Breast epithelium (tissue), 4 donors: ENCODE measurements at places on chromosomes 2 and 18.

DNA sequence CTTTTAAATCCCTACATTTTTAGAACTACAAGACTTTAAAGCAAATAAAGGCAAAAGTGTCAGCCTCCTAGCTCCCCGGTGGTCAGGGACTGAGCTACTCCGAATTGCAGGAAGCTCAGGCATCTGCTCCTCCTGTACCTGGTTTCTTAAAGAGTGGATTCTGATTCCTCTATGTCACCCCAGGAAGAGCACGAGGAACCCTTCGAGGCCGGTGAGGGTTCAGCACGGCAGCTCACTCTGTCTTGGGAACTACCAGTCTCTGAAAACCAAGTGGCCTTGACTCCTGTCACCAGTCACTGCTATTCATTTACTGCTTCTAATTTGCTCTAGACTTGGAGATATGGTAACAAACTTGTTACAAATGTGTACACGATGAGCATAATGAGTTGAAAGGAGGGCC, 2.3 kb downstream of the PER2 start:
- no peaks in the 10 kb centered on the region for H3K36me3 ChIP-seq
- H3K27me3 ChIP-seq: no peaks in the 10 kb centered on the region
- no peak for DNase-seq
- peak overlapping the region; percentile 83 for H3K4me3 ChIP-seq

- no peaks in the 10 kb centered on the region for H3K36me3 ChIP-seq
- DNase-seq: no peak
- H3K4me3 ChIP-seq: no peak overlapping the region
- H3K27ac ChIP-seq: no peak overlapping the region
- H3K4me1 ChIP-seq: no peaks in the 10 kb centered on the region
- no peaks in the 10 kb centered on the region for H3K27me3 ChIP-seq
These were observed 85.8 kb downstream of the PLCL1 start for GRCh38 chr2:197890168-197890567.

- DNase-seq: no peak
- no peaks in the 10 kb centered on the region for H3K4me1 ChIP-seq
- H3K27me3 ChIP-seq: no peaks in the 10 kb centered on the region
- no peak overlapping the region for H3K27ac ChIP-seq
- no peak overlapping the region for H3K4me3 ChIP-seq
These were observed 89.3 kb downstream of the PLEKHM3 start for GRCh38 chr2:207935991-207936370.

DNA sequence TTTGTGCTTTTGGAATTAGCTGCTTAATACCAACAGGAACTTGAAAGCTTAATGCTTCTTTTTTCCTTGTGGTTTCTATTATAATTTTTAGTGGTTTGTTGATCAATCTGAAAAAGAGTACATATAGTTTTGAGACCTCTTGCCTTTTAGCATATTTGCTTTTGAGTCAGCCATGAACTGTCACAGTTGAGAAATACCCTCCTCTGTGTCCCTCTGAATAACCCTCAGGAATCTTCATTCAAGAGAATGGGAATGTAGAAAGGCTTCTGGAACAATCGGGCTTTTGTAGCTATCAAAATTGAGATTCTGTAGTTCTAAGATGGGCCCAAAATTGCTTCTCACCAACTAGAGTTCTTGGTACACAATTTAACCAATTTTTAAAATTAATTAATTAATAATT, 451.1 kb upstream of the TRIB2 start:
- H3K4me3 ChIP-seq: no peak overlapping the region
- H3K27ac ChIP-seq: no peak overlapping the region
- DNase-seq: no peak
- H3K27me3 ChIP-seq: no peaks in the 10 kb centered on the region

GRCh38 chr2:37579192-37579713, 92.2 kb downstream of the CDC42EP3 start:
- H3K36me3 ChIP-seq: no peaks in the 10 kb centered on the region
- peaks cover 5% of the 10 kb centered on the region for H3K4me1 ChIP-seq
- no peak for DNase-seq
- no peak overlapping the region for H3K4me3 ChIP-seq
- no peak overlapping the region for H3K27ac ChIP-seq

GRCh38 chr18:40159141-40160017, 1795.7 kb upstream of the PIK3C3 start:
- H3K4me3 ChIP-seq: no peak overlapping the region
- H3K36me3 ChIP-seq: no peaks in the 10 kb centered on the region
- no peaks in the 10 kb centered on the region for H3K4me1 ChIP-seq
- H3K27me3 ChIP-seq: no peaks in the 10 kb centered on the region
- H3K27ac ChIP-seq: no peak overlapping the region

DNA sequence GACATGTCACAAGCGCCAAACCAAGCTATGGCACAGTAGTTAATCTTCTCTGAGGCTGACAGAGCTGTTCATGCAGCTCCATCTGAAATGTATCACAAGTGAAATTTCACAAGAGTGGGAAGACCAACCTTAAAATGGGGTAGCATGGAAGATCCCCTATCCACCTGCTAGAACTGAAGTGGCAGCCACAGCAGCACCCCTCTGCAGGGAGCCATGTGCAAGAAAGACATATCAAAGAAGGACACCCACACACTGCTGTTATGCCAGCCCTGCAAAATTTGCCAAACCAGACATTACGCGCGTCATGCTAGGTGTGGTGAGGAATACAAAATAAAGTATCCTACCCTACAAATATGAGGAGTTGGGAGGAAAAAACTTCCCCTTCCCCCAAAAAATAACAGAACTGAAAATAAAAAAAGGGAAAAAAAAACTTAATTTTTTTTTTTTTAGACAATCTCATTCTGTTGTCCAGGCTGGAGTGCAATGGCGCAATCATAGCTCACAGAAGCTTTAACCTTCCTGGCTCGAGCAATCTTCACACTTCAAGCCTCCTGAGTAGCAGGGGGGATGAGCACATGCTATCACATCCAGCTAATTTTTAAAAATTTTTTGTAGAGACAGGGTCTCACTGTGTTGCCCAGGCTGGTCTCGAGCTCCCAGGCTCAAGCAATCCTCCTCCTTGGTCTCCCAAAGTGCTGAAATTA, 76.2 kb downstream of the STK39 start:
- no peaks in the 10 kb centered on the region for H3K27me3 ChIP-seq
- no peak for DNase-seq

DNA sequence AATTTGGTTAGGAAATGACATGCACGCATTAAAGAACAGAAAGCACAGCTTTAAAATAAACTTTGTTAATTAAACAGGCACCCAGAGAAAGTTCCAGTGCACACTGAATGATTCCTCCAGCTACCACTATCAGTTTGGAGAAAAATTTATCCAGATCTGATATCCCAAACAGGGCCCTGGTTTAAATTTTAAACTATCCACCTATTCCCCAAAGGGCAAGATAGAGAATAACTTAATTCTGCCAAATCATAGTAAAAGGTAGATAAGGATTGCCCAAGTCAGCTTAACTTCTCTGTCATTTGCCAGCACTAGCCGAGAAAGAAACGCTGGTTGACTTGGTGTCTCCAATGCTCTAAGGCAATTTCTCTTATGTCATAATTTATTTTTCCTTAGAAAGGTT, 321.9 kb upstream of the PKDCC start:
- no peaks in the 10 kb centered on the region for H3K36me3 ChIP-seq
- H3K27me3 ChIP-seq: no peaks in the 10 kb centered on the region
- no peak overlapping the region for H3K4me3 ChIP-seq
- H3K4me1 ChIP-seq: no peaks in the 10 kb centered on the region
- no peak overlapping the region for H3K27ac ChIP-seq
- no peak for DNase-seq
